ENCODE measurements at places on chromosomes 2 and 18. TPM values are rescaled to one million over a fixed set of nuclear protein-coding genes. Genes with fewer than 3 reads are reported as not detected.

Gene SLC9A4
- total RNA-seq = not detected

- peaks cover 24% of the 10 kb centered on the region for H3K4me1 ChIP-seq
- H3K27me3 ChIP-seq = no peaks in the 10 kb centered on the region
- H3K4me3 ChIP-seq = no peak overlapping the region
- H3K36me3 ChIP-seq = no peaks in the 10 kb centered on the region
Observed at GRCh38 chr2:20424300-20425290, 22.3 kb upstream of the RHOB start.

DNA sequence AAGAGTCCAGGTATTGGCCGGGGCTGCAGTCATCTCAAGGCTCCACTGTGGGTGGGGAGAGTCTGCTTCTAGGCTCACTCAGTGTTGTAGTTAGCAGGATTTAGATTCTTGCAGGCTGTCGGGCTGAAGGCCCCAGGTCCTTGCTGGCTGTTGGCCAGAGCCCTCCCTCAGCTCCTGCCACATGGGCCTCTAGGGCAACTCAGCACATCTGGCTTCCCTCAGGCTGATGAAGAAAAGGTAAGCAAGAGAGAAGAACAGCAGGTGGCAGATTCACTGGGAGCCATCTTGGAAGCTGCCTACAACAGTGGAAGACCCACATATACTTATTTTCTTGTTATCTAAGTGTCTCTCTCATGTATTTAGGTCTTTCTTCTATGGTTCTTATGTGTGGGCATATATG is 4.3 kb downstream of the MRPS9 start:
- H3K27ac ChIP-seq = no peak overlapping the region
- H3K4me3 ChIP-seq = no peak overlapping the region
- DNase-seq = no peak
- no peaks in the 10 kb centered on the region for H3K36me3 ChIP-seq
- no peaks in the 10 kb centered on the region for H3K27me3 ChIP-seq

- H3K4me3 ChIP-seq = no peak overlapping the region
- H3K27me3 ChIP-seq = peaks cover 17% of the 10 kb centered on the region
- H3K27ac ChIP-seq = no peak overlapping the region
Observed at GRCh38 chr2:117850461-117850860, 36.0 kb downstream of the DDX18 start.

- peak overlapping the region; percentile 40 for H3K4me3 ChIP-seq
- peak; percentile 65 for DNase-seq
- H3K27me3 ChIP-seq = no peaks in the 10 kb centered on the region
- H3K36me3 ChIP-seq = no peaks in the 10 kb centered on the region
Observed at GRCh38 chr2:189613650-189614420, 33.2 kb upstream of the SLC40A1 start.

DNA sequence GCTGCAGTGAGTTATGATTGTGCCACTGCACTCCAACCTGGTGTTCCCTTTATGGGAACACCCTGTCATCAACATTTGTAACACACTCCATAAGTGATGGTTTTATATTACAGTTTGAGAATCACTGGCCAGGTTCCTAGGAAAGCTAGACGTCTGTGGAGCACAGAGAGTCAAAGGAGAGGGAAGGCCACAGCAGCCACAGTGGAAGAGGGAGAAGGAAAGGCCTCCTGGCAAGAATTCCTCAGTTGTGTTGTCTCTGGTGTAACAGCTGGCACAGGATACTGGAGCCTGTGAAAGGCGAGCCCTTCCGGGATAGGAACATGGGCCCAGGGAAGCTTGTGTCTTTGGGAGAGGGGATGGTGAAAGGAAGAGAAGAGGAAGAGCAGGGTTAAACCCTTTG is 360.5 kb upstream of the PIK3C3 start:
- H3K27ac ChIP-seq = no peak overlapping the region
- H3K27me3 ChIP-seq = no peaks in the 10 kb centered on the region
- H3K4me3 ChIP-seq = no peak overlapping the region
- H3K36me3 ChIP-seq = no peaks in the 10 kb centered on the region
- H3K4me1 ChIP-seq = no peaks in the 10 kb centered on the region

GRCh38 chr2:149741646-149742045 is 154.1 kb upstream of the MMADHC start:
- H3K36me3 ChIP-seq = no peaks in the 10 kb centered on the region
- no peak overlapping the region for H3K4me3 ChIP-seq
- no peaks in the 10 kb centered on the region for H3K27me3 ChIP-seq
- no peak overlapping the region for H3K27ac ChIP-seq
- no peak for DNase-seq

DNA sequence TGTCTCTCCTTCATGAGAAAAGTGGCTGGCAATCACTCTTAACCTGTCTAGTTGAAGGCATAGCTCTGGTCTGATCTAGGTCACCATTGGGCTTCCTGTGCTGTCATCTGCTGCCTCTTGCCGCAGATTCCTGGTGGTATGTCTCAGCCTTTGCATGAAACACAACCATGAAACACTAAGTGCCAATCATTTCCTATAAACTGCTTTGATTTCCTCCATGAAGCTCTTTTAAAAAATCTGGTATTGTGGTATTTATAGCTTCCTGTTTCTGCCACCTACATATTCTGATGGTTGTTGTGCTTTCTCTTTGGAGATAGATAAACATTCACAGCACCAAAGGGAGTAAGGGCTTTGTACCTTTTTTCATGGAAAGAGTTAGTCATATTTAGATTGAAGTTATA is 120.0 kb upstream of the EPC2 start:
- H3K4me1 ChIP-seq = no peaks in the 10 kb centered on the region
- no peaks in the 10 kb centered on the region for H3K36me3 ChIP-seq
- H3K27me3 ChIP-seq = no peaks in the 10 kb centered on the region
- H3K4me3 ChIP-seq = no peak overlapping the region
- H3K27ac ChIP-seq = no peak overlapping the region
